ENCODE measurements at places on chromosomes 12 and 14.

DNA sequence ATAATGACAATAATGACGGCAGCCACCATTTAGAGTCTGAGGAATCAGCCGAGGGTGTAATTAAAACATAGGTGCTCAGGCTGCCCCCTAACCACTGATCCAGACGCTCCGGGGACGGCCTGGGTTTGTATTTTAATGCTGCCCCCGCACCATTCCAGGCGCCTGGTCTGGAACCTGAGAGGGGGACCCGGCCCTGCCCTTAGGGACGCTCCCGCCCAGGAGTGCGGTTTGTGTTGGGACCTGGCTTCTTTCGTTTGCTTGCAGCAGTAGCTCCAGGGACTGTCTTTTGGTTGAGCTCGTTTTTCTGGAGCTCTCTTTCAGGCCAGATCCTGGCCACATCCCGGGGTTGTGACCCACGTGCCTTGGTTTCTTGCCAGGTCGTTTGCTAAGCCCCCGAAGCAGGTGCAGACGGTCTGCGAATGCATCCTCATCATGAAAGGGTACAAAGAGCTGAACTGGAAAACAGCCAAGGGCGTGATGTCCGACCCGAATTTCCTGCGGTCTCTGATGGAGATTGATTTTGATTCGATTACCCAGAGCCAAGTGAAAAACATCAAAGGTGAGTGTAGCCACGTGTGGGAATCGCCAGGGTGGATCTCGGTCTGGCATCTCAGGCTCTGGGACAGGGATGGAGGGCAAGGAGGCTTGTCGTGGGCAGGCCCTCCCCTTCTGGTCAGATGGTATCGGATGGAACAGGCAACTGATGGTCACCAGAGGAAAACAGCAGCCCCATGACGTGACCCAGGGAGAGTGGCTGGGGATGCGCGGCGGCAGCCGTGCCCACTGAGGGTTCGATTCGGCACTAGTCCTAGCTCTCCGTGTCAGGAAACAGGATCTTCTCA is 63.5 kb downstream of the CCDC92 start:
- DNase-seq = no peak

- no peak for DNase-seq
Measured at GRCh38 chr14:33796356-33796755, 154.5 kb downstream of the EGLN3 start.

- peak; percentile 68 for DNase-seq
Measured at GRCh38 chr14:103546652-103547454, 15.6 kb downstream of the BAG5 start.

- no peak for DNase-seq
Measured at GRCh38 chr12:50925342-50925651, 27.0 kb upstream of the HIGD1C start.

DNA sequence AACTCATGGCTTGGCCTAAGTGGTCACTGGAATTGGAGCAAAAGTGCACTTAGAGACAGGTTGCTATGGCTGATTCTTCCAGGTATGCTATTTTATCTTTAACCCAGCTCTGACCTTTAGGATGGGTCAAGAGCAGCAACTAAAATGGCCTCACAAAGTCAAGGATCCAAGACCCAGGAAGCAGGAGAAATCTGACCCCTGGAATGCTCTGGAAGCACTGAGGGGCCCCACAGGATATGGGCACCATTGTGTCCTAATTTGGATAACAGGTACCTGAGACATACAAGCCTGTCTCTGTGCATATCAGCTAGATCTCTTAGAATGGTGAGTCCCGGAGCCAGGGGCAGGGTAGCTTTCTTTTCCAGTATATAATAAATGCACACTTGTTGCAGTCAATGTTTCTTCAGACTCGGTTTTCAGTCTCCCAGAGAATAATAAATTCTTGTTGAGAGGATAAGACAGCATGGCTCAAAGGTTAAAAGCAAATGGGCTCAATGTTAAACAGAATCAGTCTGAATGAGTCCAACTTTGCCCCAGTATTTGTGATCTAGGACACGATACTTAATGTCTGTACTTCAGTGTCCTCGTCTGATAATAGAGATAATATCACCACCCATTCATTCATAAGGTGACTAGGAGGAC is 29.3 kb upstream of the TMCC3 start:
- no peak for DNase-seq

- no peak for DNase-seq
Measured at GRCh38 chr12:45232756-45233372, 17.0 kb downstream of the ANO6 start.

GRCh38 chr12:85350356-85350755 is 70.3 kb downstream of the ALX1 start:
- no peak for DNase-seq

DNA sequence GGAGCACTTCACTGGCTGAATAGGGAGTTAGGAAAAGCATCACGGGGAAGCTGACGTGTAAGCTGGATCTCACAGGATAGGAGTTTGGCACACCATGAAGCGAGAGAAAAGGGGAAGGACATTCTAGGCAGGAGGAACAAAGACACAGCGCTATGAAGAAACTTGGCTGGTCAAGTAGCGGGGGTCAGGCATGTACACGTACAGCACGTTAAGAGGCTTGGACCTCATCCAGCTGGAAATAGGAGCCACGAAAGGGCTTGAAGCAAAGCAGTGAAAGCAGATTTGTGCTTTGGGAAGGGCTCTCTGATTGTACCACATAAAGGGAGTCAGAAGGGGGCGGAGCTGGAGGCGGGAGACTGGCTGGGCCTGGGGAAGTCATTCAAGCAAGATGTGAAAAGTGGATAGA is 19.6 kb upstream of the GALNT8 start:
- DNase-seq = no peak

GRCh38 chr14:72722201-72722785 is 171.6 kb downstream of the DPF3 start:
- DNase-seq = no peak

- peak; percentile 1 for DNase-seq
Measured at GRCh38 chr14:22653012-22653621, 9.0 kb upstream of the OR6J1 start.

- no peak for DNase-seq
Measured at GRCh38 chr12:27237790-27238771, 6.0 kb upstream of the STK38L start.

- no peak for DNase-seq
Measured at GRCh38 chr12:132282950-132283771, 46.2 kb downstream of the GALNT9 start.

- DNase-seq = no peak
Measured at GRCh38 chr14:93532541-93532940, 101.8 kb downstream of the UNC79 start.

GRCh38 chr12:102406033-102406584 is 74.3 kb downstream of the IGF1 start:
- DNase-seq = peak; percentile 90

DNA sequence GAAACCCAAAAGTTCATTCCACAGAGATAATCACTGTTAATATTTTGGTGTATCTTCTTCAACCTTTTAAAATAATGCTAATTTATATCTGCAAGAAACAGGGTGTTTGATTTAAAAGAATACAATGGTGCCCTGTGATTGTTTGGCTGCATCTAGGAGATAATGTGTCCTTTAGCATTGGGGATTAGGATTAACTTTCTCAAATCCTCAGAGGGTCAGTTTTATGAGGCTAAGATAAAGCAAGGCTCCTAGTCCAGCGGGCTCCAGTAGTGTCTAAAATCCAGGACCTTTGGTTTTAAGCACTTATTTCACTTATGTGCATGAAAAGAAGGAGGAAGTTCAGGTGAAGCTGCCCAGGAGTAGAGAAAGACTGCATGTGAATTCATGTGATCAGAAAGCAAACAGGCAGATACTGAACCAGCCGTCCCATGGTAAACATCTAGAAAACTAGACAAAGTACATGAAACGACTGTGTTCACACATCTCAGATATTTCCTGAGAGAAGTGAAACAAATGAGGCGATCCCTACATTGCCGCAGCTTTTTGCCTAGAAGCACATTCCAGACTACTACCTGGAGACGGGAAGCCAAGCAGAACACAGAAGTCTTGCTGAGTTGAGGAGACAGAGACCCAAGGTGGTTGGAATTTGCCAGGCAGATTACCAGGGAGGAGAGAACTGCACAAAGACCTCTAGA is 129.1 kb upstream of the MAX start:
- DNase-seq = no peak

- no peak for DNase-seq
Measured at GRCh38 chr14:47022721-47023120, 371.1 kb upstream of the RPL10L start.

GRCh38 chr14:22939684-22940083 is 10.5 kb upstream of the PRMT5 start:
- DNase-seq = no peak

GRCh38 chr12:47249719-47250357 is 170.1 kb upstream of the AMIGO2 start:
- DNase-seq = no peak

- no peak for DNase-seq
Measured at GRCh38 chr12:106303202-106303820, 778 bp downstream of the TCP11L2 start.

- no peak for DNase-seq
Measured at GRCh38 chr12:71666259-71666658, 2.2 kb downstream of the THAP2 start.

- no peak for DNase-seq
Measured at GRCh38 chr12:32457251-32458025, 58.1 kb downstream of the FGD4 start.

DNA sequence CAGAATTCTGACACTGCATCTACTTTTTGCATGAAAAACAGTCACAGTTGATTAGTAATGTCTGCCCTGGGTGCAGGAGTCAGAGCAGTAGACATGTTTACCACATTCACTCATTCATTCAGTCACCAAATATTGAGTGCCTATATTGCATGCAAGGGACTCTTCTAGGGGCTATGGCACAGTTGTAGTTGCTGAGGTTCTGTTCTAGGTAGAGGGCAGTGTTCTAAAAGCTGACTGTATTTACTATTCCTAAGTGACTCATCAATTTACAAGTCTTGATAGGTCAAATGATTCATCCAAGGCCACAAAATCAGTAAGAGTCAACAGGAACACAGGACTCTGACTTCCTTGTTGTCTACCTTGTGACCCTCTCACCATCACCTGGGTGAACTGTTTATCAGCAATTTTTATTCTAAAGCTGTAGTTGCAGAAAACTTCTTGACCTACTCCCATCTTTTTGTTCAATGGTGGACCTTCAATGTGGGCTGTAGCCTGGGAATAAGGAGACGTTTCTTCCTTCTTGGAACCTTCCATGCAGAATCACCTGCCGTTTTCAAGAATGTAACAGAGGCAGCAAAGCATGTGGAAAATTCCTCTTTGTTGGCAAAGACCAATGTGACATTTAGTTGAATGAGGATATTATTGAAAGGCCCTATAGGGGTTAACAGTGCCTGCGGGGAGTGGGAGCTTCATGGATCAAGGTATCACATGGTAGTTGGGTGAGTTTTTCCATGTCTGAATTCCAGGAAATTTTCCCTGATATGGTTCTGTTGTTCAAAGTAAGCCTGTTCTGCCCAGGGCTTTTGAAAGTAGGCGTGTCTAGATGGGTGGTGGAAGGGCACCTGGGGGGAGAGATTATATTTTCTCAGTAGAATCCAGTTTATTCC is 223.2 kb downstream of the KTN1 start:
- no peak for DNase-seq

GRCh38 chr12:66453844-66454243 is 151.6 kb downstream of the HELB start:
- no peak for DNase-seq

DNA sequence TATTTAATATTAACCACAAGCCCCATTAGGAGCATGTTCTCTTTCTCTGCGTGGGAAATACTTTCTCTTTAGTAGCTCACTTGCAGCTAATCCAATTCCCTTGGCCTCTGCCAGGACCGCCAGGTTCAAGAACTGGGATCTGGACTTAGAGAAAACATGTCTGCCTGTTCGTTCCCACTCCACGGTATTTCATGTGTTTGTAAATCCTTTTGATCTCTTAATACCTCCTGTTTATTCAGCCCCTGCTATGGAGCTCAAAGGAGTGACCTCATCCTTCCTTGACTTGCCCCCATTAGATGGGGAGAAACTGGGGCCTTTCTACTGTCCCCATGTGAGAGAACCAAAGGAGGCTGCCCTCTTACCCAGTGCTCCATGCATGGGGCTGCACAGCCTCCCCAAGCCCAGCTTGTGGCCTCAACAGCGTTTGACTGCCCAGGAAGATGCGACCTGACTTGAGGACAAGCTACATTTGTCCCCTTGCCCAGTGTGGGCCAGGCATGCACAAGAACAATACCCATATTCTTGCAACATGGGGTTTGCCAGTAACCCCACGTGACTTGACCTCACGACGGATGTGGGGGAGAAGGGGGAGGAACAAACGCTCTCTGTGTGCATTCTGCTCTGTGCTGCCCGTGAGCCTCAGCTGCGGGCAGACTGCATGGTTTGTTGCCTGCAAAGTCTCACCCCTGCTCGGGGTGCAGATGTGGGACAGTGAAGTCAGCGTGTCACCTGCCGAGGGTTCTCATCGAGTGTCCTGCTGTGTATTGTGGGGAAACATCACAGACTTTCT is 30.3 kb downstream of the CD9 start:
- DNase-seq = peak; percentile 30

GRCh38 chr12:94222351-94223084 is 74.1 kb downstream of the PLXNC1 start:
- no peak for DNase-seq

DNA sequence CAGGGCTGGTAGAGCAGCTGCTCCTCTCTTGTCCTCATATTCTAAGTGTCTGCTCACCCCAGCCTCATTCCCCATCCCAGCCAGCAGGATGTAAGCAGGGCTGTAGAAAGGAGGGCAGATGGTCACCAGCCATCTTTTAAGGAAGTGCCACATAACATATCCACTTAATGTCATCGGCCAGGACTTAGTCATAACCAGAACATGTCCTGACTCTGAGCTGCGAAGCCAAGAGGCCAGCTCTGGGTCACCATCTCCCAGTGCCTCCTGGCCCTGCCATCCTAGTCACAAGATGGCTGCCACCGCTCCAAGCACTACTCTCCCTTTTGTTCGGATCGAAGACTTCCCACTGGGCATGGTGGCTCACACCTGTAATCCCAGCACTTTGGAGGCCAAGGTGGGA is 123.9 kb downstream of the PLXNC1 start:
- no peak for DNase-seq

DNA sequence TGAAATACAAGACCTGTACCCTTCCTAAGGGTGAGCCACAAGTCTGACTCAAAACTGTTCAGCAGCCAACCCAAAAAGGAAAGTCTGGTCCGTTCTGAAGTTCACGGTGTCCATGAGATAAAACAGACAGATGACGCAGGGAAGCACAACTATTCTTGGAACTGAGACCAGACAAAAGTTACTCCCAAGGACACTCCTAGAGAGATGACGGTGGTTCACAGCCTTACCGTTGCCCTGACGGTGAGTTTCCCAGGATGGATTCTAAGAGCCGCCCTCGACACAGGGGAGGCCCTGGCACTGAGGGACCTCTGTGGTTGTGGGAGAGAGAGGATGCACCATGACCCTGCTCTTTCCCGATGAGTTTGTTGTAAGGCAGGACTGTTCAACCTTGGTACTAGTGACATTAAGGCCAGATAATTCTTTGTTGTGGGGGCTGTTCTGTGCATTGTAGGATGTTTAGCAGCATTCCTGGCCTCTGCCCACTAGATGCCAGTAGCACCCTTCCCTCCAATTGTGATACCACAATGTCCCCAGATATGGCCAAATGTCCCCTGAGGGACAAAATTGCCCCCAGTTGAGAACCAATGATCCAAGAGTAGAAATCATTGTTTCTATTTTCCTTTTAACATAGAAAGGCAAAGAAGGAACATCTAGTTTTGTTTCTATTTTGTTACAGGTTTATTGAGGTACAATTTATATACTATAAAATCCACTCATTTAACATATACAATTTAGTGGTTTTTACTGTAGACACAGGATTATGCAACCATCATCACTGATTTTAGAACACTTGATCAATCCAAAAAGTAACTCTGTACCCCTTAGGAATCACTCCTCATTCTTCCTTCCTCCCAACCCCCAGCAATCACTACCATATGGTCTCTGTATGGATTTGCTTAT is 23.0 kb downstream of the OR10P1 start:
- no peak for DNase-seq

Data from NCI-H510A (cell line).